NCI-H1930 (cell line): ENCODE measurements at places on chromosomes 16 and 17.

DNA sequence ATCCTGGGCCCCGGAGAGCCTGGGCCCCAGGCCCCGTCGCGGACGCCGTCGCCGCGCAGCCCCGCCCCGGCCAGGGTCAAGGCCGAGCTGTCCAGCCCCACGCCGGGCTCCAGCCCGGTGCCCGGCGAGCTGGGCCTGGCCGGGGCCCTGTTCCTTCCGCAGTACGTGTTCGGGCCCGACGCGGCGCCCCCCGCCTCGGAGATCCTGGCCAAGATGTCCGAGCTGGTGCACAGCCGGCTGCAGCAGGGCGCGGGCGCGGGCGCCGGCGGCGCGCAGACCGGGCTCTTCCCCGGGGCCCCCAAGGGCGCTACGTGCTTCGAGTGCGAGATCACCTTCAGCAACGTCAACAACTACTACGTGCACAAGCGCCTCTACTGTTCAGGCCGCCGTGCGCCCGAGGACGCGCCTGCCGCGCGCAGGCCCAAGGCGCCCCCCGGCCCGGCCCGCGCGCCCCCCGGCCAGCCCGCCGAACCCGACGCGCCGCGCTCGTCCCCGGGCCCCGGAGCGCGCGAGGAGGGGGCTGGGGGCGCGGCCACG, 36.8 kb upstream of the ZC3H18 start:
- DNase-seq, result peak; percentile 60

DNA sequence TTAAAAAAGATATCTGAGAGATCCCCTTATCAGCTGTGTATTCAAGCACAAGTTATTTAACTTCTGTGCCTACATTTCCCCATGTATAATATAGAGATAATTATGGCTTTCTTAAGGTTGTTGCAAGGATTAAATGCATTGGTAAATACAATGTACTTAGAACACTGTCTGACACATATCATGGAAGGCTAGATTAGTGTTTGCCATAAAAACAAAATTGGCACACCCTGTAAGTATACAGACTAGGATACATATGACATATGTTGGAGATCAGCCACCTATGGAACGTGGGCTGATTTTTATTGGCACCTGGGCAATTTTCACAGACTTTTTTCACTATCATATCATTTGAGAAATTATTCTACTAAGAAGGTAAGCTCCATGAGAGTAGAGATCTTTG, 2.2 kb downstream of the PMFBP1 start:
- no peak for DNase-seq

DNA sequence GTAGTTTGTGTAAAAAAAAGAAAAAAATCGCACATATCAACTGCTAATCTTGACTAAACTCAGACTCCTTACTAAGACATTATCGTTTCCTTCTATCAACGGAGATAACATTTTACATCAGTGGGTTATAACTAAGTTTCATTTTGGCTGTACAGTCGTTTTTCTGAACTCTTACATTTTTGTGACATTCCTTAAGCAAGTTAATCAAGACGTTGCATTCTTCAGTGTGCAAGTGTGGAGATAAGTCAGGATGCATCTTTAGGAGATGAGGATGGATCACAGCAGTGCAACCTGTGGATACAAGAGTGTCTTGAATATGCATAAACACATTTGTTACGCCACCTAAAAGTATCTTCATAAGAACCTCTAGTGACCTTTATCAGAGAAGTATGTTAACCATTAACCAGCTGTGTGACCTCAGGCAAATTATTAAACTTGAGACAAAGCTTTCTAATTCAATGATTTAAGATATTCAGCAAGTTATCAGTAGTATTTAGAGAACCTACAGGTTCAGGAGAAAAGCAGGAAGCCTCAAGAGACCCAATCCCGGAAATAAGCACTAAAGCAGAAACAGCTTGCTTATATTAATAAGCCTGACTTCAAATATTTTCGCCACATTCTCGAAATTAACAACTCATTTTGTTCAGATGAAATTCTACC, 9.4 kb downstream of the CMC2 start:
- no peak for DNase-seq

GRCh38 chr17:81461607-81462500, 50.7 kb downstream of the ACTG1 start:
- no peak for DNase-seq

GRCh38 chr16:7140899-7141298, 191.7 kb upstream of the RBFOX1 start:
- no peak for DNase-seq

- DNase-seq, result no peak
Observed at GRCh38 chr16:27421961-27422740, 20.2 kb downstream of the IL21R start.

GRCh38 chr17:16148596-16148995, 66.7 kb downstream of the NCOR1 start:
- DNase-seq, result no peak

DNA sequence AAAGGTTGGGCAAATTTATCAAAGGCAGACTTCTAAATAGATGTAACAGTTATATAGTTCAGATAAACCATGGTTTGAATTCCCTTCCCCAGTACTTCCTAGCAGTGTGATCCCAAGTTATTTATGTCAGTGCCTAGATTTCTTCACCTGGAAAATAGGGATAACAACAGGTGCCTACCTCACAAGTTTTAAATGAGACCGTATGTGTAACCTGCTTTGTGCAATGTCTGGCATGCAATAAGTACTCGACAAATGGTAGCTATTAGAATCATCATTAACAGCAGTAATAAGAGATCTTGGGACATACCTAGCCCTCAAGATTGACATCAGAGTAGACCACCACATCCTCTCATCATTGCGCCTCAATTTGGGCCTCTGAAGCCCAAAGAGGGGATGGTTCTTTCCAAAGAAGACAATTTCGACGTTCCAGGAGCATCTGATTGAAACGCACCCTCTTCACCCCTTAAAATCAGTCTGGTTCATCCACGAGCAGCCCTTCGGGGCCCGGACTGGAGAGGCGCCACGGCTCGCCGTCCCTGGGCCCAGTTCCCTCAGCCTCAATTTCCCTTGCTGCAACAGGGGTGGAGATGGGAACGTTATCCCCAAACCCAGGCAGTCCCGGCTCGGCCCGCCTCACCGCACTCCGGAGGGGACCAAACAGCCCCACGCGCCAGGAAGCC, 541 bp downstream of the ACACA start:
- no peak for DNase-seq

- no peak for DNase-seq
Observed at GRCh38 chr17:56173026-56173425, 19.8 kb downstream of the ANKFN1 start.

DNA sequence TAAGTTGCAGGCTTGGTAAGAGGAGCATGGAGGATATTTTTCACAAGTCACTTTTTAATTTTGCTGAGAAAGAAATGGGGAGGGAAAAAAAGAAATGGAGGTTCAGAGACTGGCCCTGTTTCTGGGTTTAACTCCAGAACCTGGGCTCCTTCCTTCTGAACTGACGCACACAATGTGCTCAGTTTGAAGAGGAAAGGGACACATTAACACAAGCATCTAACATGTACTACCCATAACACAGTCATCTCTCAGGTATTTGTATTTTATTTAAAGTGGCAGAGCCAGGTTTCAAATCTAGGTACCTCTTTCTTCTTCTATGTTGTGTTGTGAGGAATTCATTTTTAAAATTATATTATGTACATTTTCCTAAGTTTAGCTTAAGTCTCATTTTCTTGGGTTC, 5.3 kb upstream of the TMEM100 start:
- no peak for DNase-seq

DNA sequence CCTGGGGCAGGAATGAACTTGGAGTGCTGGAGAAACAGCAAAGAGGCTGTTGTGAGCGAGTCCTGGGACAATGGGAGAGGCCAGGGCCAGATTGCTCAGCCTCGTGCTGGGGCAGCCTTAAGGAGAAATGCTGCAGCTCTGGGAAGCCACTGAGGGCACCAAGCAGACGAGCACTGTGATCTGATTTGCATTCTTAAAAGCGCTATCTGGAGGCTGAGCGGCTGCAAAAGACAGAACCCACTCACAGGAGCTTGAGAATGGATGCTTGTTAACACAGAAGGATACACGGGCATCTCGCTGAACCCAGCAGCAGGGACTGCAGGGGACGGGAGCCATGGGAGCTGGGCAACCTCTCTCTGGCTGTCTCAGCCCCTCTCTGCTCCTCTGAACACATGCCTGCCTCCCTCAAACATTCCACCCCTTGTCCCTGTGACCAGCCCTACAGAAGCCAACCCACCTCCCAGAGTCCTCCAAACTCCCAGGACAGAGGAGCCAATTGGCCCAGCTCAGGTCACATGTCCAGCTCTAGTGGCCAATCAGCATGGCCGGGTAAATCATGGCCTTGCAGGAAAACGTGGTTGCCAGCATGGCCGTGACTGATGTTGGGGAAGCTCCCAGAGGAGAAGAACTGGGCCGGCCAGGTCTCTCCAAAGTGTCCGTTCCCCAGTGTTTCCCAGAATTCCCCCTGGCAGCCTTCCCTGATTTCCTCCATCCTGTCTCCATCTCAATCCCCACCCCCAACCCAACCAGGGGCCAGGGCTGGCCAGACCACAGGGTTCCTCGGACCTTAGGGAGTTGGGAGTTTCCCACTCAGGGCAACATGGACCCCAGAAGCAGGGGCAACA, 60.3 kb downstream of the GSG1L start:
- DNase-seq, result no peak

- no peak for DNase-seq
Observed at GRCh38 chr16:85369741-85370528, 243.2 kb upstream of the GSE1 start.

GRCh38 chr16:11593581-11593980, 6.9 kb upstream of the LITAF start:
- DNase-seq, result no peak

GRCh38 chr16:728131-728889, 1.4 kb downstream of the HAGHL start:
- peak; percentile 69 for DNase-seq

GRCh38 chr17:50198026-50198669, 3.3 kb downstream of the COL1A1 start:
- DNase-seq, result peak; percentile 26

DNA sequence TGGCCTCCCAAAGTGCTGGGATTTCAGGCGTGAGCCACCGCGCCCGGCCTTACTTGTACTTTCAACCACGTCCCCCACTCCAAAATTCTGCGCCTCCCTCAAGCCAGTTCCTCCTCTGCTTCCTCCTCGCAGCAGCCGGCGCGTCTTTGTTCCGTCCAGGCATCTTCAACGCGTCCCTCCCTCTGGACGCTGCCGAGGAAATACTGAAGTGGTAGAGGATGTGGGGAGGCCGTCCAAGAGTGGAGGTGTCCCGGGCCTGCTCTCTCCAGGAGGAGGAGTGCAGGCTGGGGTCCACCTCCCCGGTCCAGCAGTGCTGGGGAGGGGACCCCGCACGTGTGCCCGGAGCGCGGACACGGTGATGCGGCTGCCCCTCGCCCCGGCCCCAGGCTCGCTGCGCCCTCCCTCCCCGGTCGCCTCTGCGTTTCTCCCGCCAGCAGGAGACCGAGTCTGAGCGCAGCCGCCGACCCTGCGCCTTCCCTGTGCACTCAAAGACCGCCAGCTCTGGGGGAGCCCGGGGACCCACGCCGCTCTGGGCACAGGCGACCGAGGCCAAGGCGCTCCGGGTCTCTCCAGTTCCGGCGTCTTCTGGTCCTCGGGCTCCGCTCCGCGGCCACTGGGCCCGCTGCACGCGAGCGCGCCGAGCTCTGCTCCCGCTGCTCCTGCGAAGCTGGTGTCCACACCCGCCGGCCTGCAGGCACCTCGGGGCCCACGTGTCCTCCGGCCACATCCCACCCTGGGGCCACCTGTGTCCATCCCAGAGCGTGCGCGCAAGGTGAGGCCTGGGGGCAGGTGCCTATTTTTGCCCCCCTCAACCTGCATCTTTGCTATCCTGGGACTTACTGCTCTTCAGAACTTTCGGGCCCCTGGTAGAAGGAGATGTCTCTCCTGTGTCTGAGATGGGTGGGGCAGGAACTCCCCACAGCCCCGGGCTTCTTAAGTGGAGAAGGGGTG, 31.7 kb downstream of the OSBPL7 start:
- DNase-seq, result peak; percentile 47

DNA sequence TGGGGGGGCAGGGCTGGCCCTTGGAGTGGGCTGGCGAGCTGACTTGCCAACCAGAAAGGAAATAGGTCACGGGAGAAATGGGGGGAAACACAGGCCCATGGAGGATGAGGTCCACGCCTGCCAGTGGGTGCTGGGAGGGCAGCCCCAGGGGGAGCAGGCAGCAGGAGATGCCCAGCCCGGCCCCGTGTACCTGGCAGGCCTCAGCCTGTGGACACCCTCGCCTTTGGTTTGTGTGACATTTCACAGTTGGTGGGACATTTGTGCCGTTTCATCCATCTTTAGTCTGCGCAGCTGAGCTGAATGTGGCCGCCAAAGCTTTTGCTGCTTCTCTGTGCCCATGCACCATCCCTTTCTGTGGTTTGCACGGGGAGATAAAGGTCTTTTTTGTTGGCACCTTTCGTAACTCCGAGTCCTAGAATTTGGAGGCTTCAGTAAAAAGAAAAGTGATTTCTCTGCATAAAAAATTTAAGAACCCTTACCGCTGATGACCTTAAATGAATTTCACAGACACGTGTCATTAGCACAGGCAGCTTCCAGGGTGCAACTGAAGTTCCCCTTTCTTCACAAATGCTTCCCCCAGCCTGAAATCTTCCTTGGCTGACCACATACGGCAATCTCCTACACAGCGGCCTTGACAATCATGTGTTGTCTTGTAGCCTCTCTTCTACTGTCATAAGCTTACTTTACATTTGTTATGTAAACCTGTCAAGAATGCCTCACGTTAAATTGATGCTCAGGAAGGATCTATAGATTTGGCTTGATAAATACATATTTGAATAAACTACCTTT, 193.6 kb downstream of the RPTOR start:
- no peak for DNase-seq

DNA sequence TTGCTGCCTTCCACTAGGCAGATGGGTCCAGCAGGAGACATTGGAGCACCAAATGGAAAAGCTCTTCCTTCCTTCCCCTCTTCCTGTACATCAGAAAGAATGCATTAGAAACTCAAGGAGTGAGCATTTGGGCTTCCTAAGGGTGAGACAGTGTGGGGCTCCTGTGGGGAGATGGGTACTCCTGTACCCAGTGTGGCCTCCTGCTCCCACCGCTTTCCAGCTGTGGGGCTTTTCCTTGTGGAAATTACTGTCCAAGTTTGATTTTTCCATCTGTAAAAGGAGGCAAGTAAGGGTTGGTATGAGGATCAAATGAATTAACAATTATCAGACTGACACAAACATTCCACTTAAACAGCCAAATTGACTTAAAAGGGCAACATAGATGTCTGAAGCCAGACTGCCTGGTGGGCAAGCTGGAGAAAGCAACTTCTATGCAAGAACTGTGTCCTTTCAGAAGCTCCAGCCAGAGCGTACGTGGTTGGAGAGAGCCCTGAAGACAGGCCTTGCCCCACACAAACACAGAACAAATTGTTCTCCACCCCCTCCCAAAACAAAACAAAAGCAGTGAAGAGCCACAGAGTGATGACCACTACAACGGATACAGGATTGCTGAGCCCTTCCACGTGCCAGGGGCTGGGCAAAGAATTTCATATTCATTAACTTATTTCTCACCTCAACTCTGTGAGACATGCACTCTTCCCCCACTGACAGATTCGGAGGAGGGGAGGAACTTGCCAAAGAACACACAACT, 23.1 kb upstream of the ALDH3A1 start:
- no peak for DNase-seq
